ENCODE measurements at places on chromosomes 1 and 21.

DNA sequence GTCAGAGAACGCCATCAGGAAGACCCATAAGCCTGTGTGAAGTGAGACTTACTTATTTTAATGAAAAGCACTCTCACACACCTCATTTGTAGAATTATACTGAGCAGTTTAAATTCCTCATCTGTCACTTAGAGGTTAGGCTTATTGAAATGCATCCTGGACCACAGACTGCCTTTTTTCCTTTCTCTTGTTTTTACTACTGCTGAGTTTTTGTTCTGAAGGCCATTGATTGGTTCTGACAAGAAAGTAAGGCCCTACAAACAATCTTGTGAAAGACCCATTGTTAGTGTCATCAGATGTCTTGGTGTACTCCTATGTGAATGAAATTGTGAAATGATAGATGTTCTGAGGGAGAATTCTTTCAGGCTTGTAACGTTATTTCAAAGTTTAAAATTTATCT lies 1343.3 kb upstream of the ADGRL2 start:
- DNase-seq = peak; percentile 5

DNA sequence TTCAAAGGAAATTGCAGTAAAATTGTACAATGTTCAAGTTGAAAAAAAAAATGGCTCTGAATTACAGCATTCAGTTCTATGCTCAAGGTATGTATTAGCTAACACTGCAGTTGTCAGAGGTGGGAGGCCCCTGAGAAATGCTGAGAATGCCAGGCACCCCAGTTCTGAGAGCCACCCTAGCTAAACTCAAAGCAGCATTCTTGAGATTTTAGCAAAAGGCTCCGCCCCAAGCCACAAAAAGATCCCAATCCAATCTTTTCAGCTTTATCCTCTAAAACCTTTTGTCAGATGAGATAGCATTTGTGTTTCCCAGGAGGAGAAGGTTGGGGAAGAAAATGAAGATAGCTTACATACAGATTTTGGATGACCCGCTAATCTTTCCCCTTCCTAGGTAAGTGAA lies 68.8 kb downstream of the SMYD2 start:
- peak; percentile 59 for DNase-seq

DNA sequence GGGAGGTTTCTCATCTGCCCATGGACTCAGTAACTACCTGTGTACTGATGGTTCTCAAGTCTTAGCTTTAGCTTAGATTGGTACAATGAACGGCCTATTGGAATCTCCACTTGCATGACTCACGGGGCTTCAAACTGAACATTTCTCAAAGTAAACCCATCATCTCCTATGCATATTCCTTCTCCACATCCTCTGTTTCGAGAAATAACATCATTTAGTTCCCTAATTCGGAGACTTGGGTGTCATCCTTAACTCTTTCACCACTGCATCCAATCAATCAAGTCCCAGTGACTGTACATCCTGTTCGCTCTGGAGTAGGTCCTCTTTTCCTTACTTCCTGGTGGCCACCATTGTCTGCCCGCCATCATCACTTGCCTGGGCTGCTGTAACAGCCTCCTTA lies 55.8 kb downstream of the LGR6 start:
- peak; percentile 20 for DNase-seq

DNA sequence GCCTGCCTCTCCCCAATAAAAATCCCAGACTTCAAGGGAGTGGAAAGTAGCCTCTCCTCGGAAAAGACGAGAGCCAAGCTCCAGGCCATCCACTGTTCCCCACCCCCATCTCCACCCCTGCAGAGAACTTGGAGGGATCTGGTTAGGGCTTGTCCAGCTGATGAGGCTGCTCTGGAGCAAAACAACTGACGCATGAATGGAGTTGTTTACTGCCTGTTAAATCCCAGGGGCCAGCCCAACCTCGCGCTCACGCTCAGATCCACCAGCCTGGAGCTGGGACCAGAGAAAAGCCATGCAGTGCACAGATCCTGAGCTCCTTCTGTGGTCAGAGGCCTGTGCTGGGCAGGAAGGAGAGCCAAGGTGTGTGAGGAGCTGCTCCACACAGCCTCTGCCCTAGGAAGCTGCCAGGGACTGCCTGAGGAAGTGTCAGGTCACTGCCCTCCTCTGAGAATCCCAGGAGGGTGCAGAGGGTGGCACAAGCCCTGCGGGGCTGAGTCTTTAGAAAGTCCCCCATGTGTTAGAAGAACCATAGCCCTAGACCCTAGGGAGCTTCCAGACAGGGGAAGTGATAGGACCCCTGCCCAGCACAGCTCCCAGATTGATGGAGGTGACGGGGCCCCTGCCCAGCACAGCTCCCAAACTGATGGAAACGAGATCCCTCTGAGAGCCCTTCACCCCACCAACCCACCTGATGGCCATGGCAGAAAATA lies 109.0 kb upstream of the IPO9 start:
- peak; percentile 69 for DNase-seq

GRCh38 chr1:178947677-178947981 lies 76.8 kb upstream of the ANGPTL1 start:
- DNase-seq = no peak

GRCh38 chr1:57063406-57064125 lies 97.8 kb upstream of the C8B start:
- DNase-seq = no peak

DNA sequence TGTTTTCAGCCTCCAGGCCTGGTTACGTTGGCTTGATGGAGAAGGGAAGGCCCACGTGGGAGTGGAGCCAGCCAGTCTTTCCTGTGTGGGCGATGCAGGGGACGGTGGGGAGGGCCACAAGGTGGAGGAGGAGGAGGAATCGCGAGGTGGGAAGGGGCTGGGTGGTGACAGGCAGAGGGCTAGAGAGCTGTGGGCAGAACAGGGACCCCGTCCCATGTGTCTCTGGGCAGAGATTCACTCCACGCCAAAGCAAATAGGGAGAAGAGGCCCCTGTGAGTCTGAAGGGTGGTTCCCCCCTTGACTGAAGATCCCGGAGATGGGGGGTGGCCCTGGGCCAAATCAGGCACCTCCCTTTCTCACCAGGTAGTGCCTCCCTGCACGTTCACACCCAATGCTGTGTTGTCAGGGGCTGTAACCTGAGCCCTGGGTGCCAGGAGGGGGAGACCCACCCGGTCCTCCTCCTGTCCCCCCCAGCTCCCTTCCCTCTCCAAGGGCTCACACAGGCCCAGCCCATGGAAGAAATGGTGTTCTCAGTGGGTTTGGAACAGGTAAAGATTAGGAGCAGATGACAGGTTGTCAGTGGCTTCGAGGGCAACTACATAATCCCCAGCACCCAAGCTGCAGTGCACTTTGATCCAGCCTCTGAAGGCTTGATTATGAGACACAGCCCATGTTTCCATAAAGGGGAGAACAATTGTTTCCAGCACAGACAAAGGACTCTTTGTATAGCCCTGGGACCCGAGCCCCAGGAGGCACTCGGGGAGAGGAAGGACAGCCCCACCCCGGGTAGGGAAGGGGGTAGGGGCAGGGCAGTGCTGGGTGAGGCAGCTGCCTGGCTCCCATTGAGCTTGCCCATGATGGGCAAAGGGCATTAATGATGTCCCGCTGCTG lies 37.7 kb upstream of the GPR37L1 start:
- no peak for DNase-seq
